ENCODE measurements at places on chromosomes 1 and 21.

- no peak for DNase-seq
Observed at GRCh38 chr1:93969371-93969770, 60.1 kb upstream of the GCLM start.

DNA sequence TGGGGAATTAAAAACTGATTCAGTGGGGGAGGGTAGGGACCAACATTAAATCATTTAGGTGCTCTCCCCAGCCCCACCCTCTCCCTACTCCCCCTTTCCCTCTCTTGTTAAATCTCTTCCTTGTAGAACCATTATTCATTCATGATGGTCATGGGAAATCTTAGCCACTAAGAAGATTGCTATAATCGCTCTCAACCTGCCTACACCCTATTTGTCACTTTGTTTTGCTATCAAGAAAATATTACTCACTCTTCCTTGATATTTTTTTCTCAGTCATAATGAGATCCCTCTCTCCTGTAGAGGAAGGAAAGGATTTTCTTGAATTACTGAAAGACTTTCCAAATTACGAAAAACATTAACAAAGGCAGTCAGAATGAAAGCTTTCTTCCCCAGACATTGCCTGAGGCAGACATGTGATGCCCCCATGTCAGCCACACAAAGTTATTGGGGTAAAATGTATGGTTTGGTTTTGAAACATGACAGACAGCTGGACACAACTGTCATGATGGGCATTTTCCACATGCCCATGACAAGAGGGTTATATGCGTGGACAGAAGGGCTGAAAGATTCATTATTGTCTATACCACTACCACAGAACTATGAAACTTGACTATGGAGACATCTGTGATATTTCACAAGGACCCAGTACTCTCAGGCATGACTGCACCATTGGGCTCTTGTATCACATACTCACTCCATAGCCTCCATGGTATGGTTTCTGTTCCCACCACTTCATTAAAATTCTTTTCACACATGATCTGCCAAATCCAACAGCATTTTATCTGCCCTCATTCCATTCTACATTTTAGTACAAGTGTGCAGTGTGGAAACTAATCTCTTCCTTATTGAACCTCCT lies 420.1 kb downstream of the DISC1 start:
- no peak for DNase-seq

DNA sequence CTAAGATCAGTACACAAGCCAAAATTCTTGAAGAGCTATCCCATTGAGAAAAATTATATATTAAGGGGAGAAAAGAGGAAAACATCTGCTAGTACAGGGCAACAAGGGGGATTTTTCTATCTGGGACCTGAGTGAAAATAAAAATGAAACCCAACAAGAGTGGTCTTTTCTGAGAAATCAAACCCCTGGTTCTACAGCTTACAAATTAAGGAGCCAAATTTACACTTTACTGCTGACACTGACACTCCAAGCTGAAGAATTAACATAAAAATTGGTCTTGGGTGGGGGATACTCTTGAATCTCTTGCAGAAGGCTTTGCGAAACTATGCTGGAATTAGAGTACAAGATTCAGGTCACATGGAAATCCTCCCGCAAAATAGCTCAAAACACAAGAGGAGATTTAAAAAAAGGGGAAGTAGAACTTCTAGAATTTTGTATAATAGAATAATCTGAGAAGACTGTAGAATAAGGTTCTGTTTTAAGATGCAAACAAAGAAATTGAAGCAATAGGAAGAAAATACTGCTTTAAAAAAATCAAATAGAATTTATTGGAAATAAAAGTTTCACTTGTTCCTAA lies 32.1 kb upstream of the HSPA13 start:
- DNase-seq, result no peak

DNA sequence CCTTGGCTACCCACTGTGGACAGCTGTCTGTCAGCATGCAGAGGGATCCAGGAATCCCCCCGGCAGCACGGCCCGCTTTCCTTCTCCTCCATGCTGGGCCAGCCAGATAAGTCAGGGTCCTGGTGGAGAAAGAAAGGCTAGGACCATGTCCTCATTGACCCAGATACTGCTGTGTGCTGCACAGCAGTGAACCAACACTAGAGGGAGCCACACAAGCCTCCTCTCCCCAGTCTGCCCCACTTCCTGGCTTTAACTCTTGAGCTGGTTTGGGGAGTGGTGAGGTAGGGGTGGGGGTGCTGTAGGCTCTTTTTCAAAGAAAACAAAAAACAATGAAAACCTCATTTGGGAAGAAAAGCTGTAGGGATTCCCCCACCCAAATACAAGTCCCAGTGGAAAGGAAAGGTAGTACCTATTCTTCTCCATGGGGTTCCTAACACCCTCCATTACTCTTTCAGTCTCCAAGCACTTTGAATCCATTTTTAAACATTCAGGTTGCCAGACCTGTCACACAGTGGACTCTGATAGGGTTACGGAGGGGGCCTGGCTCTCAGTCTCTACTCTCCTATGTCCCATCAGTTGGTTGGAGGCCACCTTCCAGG lies 84.9 kb upstream of the CD1D start:
- peak; percentile 73 for DNase-seq

- no peak for DNase-seq
Observed at GRCh38 chr1:2299131-2299627, 71.1 kb downstream of the SKI start.

DNA sequence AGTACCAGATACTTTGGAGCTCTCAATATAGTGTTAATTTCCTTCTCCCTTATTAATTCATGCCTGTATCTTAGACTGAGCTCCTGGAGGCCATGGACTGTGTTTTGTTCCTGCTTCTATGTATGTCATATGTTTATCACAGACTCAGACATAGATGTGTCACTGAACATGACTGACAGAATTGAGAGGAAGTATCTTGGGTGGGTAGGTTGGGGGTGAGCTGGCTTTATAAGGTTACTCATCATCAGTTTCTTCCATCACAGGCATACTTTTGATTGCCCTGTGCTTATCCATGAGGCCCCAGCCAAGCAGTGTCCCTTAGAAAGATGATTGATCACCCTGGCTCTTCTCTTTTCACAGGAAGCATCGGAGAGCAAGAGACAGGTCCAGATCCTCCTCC lies 5.6 kb upstream of the SH3D21 start:
- no peak for DNase-seq

GRCh38 chr1:151972542-151973248 lies 21.0 kb downstream of the S100A10 start:
- peak; percentile 54 for DNase-seq

GRCh38 chr1:26346274-26347033 lies 7.5 kb downstream of the CRYBG2 start:
- DNase-seq, result no peak

- no peak for DNase-seq
Observed at GRCh38 chr1:47722909-47723580, 274.1 kb downstream of the TRABD2B start.

DNA sequence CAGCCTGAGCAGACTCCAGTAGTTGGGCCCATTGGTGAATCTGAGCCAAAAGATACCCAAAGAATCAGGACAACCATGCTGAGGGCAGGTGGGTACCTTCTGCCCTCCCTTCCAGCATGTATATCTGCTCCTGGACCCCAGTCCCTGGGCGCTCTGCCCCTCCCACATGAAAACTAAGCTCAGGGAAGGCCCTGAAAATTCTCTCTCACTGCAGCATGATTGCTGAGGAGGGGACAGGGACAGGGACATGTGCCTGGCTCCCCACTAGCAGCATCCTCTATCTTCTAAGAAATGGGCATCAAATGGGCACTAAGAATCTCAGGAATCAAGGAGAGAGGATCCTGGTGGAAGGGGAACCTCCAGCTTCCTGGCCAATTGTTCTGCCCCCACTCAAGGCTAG lies 446.0 kb downstream of the MATN1 start:
- DNase-seq, result no peak

DNA sequence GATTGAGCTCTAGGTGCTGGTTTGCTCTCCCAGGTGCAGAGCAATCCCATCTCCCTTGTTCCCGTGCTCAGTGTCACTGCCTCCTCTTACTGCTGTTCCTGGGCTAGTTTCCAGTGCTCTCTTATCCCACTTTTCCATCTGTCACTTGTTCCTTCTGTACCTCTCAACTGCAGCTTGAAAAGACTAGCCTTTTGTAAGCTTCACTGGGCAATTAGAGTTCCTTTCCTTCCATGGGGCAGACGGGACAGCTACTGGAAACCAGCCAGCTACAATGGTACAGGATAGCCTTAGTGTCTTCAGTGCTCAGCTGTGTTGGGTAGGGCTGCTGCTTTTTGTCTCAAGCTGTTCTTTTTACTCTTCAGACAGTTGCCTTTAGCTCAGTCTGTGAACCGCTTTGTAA lies 31.6 kb downstream of the AGT start:
- no peak for DNase-seq

Data from HEK293T (cell line).